HFFc6 (cell line): ENCODE measurements at places on chromosomes 11 and 22. TPM values are rescaled to one million over a fixed set of nuclear protein-coding genes. Genes with fewer than 3 reads are reported as not detected.

GRCh38 chr11:57566005-57566904, 1.2 kb downstream of the UBE2L6 start:
- DNase-seq: peak; percentile 13

The SLC7A4 gene
- not detected in 3 replicates for total RNA-seq

The PKDREJ gene
- total RNA-seq: not detected in 3 replicates

The STK33 gene
- 0.36 to 3.8 TPM (median 0.81 TPM) in 3 replicates for total RNA-seq
